ENCODE measurements at places on chromosomes 16 and 17. TPM values are rescaled to one million over a fixed set of nuclear protein-coding genes. Genes with fewer than 3 reads are reported as not detected.

The TP53TG3 gene
- total RNA-seq: not detected

The CDH13 gene
- total RNA-seq: 15.1 TPM

The CASKIN1 gene
- 0.73 TPM for total RNA-seq

The EVPLL gene
- total RNA-seq: not detected

The MARF1 gene
- 14.0 TPM for total RNA-seq

Data from subcutaneous preadipocyte (primary cell).